ENCODE measurements at places on chromosomes 12 and 14.

GRCh38 chr12:108117163-108117849 is 11.8 kb upstream of the WSCD2 start:
- DNase-seq = no peak

DNA sequence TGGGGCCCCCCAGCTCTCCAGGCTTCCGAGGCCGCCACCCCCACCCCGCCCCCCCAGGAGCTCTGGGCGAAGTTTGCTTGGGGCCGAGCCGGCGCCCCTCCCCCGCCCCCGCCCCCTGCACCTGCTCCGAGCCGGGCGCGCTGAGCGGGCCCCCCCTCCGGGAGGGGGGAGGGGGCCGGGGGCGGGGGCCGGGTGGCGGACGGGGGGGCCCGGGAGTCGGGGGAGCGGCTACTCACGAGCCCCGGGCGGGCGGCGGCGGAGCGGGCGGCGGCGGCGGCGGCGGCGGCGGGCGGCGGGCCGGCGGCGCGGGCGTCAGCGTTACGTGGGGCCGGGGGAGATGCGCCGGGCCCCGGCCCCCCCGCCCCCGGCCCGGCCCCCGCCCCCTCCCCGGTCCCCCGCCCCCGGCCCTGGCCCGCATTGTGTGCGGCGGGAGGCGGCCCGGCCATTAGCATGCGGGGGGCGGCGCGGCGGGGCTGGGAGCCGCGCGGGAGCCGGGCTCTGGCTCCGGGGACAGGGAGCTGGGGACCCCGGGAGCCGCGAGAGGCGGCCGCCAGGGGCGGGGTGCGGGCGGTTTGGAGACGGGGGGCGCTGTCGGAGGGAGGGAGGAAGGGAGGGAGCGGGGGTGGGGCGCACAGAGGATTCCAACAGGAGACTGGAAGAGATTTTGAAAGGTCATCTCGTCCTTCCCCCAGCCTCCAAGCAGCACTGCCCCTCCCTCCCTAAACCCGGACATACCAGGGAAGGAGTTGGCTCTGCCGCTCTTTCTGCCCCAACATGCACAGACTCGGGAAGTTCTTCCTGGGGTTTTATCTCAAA is at the start of gene ZNF219:
Gene ZNF219, minus strand, starts transcription at position 580 of the 816 bp plus-strand sequence. CDS start 5,064 bp downstream, outside the sequence.
- DNase-seq = peak; percentile 34

- no peak for DNase-seq
Observed at GRCh38 chr12:77697126-77697525, 133.6 kb upstream of the NAV3 start.

- no peak for DNase-seq
Observed at GRCh38 chr12:5220835-5221234, 177.2 kb downstream of the KCNA5 start.

- no peak for DNase-seq
Observed at GRCh38 chr12:120649442-120650232, 9.2 kb downstream of the CABP1 start.

- no peak for DNase-seq
Observed at GRCh38 chr14:106269451-106270204, 743.2 kb downstream of the TMEM121 start.

DNA sequence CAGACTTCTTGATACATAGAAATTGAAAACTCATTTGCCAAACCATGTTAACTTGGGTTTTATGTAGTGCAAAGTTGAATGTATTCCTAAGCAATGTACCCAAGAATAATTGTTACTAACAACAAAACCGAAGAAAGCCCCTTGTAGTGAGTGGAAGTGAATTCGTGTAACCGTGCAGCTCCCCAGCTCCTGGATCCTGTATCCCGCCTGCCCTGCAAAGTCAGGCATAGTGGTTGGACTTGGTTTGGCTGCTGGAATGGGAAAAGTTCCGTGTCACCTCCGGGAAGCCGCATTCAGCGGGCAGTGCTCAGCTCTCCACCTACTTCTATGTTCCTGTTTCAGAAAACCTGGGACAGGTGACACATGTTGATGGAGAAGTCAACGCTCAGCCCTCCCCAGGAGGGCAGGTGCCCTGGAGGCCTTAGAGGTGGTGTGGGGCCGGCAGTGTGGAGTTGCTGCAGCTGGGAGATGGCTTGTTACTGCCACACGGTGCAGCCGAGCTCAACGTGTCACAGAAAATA is 29.2 kb upstream of the C14orf180 start:
- no peak for DNase-seq

All from ELR (cell line).